DND-41 (cell line): ENCODE measurements at places on chromosomes 7 and 10.

DNA sequence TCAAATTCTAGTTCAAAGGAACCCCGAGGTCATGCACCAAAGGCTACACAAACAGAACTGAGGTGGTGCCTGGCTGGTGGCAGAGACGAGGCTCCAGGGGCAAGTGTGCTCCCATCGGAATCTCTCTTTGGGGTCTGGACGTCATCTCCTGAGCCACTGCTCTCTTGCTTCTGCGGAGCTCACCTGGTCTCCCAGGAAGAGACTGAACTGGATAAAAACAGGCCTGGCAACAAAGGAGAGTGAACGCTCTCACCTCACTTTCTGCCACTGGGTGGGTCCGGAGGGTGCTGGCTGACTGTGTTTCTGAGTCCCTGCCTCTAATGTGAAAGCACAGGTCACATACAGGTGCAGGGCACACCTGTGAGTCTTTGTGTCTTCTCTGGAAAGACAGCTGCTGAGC, 22.4 kb downstream of the VIPR2 start:
- H3K27ac ChIP-seq, result no peak overlapping the region
- no peak overlapping the region for H3K4me3 ChIP-seq
- peaks cover 71% of the 10 kb centered on the region for H3K36me3 ChIP-seq
- no peaks in the 10 kb centered on the region for H3K4me1 ChIP-seq
- no peaks in the 10 kb centered on the region for H3K27me3 ChIP-seq

DNA sequence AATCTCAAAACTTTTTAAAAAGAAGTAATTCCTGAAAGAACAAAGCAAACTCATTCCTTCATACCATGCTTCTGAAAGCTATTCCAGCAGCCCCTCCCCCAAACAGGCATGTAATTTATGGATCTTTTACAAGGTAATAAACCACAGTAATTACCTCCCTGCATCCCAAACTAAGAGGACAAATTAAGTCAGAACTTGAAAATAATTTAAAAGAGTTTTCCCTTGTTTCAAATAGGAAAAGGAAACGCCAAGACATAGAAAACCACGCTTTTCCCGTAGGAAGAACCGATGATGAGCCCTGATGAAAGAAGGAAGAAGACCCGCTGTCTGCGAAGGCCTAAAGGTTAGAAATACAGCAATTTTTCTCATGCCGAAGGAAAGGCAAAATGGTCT, 8.9 kb downstream of the HOXA4 start:
- DNase-seq, result no peak
- H3K27me3 ChIP-seq, result no peaks in the 10 kb centered on the region
- H3K27ac ChIP-seq, result no peak overlapping the region
- no peaks in the 10 kb centered on the region for H3K36me3 ChIP-seq
- H3K4me3 ChIP-seq, result no peak overlapping the region

GRCh38 chr7:83065714-83066113, 97.0 kb downstream of the PCLO start:
- no peak overlapping the region for H3K27ac ChIP-seq
- no peak overlapping the region for H3K4me3 ChIP-seq
- H3K27me3 ChIP-seq, result no peaks in the 10 kb centered on the region
- DNase-seq, result no peak
- H3K36me3 ChIP-seq, result no peaks in the 10 kb centered on the region
- H3K4me1 ChIP-seq, result no peaks in the 10 kb centered on the region

- no peaks in the 10 kb centered on the region for H3K4me1 ChIP-seq
- no peak for DNase-seq
- no peak overlapping the region for H3K4me3 ChIP-seq
- H3K27ac ChIP-seq, result no peak overlapping the region
- H3K27me3 ChIP-seq, result no peaks in the 10 kb centered on the region
These were observed 41.4 kb upstream of the ADO start for GRCh38 chr10:62763155-62763554.

DNA sequence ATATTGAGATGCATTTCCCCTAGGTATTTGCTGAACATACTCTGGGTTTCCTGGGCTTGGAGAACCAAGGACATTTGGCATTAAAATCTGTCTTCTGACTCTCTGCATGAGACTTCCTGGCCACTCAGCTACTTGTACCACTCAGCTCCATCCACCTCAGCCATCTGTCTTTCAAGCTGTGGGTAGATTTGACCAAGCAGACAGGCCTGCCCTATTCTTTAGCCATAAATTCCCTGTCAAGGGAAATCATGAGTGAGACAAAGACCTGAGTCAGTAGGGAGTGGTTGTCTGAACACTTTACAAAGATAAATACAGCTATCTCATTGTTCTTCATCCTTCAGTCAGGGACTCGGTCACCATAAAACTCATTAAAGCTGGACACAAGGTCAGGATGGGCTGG, 399.1 kb downstream of the GPAM start:
- no peak overlapping the region for H3K4me3 ChIP-seq
- DNase-seq, result no peak

GRCh38 chr10:61471491-61471890, 18.3 kb upstream of the TMEM26 start:
- no peaks in the 10 kb centered on the region for H3K4me1 ChIP-seq
- H3K27ac ChIP-seq, result no peak overlapping the region
- no peak overlapping the region for H3K4me3 ChIP-seq

GRCh38 chr10:34780818-34781380, 34.2 kb downstream of the PARD3 start:
- DNase-seq, result peak; percentile 69
- H3K4me1 ChIP-seq, result peaks cover 29% of the 10 kb centered on the region
- peak overlapping the region; percentile 50 for H3K4me3 ChIP-seq

DNA sequence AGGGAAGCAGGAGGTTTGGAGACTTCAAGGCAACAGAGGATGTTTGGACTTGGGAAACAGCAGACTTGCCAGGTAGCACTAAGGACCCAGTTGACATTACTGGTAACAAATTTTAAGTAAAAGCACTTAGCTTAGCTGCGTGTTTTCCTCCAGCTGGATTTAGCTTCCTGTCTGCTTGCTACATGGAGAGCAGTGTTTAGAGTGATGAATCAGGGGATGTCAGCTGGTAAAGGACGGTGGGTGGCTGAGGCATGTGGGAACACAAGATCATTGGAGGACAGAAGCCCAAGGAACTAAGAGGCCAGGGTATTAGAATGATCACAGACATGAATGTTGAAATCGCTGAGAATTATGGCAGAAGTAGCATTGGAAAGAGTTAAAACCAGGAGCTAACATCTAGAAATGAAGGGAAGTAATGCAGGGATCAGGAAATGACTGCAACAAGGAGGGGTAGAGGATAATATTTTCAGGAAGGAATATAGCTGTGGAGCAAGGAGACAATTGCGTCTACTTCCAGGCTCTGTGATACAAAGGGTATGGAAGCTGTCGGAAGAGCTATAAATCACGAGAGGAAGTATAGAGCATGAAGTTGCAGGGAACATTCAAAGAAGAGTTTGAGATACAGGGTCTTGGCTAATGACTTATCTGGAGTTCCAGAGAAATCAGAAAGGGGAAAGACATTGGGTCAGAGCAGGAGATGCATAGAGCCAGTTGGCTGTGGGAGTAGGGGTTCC, 34.4 kb downstream of the CALD1 start:
- no peaks in the 10 kb centered on the region for H3K4me1 ChIP-seq
- peaks cover 3% of the 10 kb centered on the region for H3K27me3 ChIP-seq
- no peaks in the 10 kb centered on the region for H3K36me3 ChIP-seq
- no peak overlapping the region for H3K4me3 ChIP-seq
- DNase-seq, result no peak
- H3K27ac ChIP-seq, result no peak overlapping the region

- no peaks in the 10 kb centered on the region for H3K36me3 ChIP-seq
- H3K4me1 ChIP-seq, result no peaks in the 10 kb centered on the region
- H3K4me3 ChIP-seq, result no peak overlapping the region
These were observed 85.3 kb downstream of the CALN1 start for GRCh38 chr7:72326811-72327210.

GRCh38 chr7:13731643-13732042, 257.8 kb downstream of the ETV1 start:
- no peaks in the 10 kb centered on the region for H3K36me3 ChIP-seq
- H3K27me3 ChIP-seq, result no peaks in the 10 kb centered on the region
- no peaks in the 10 kb centered on the region for H3K4me1 ChIP-seq
- H3K4me3 ChIP-seq, result no peak overlapping the region
- DNase-seq, result no peak

GRCh38 chr7:66720561-66720960, 20.0 kb upstream of the RABGEF1 start:
- H3K4me3 ChIP-seq, result no peak overlapping the region
- H3K4me1 ChIP-seq, result no peaks in the 10 kb centered on the region
- DNase-seq, result no peak
- no peaks in the 10 kb centered on the region for H3K27me3 ChIP-seq
- no peak overlapping the region for H3K27ac ChIP-seq

- H3K4me3 ChIP-seq, result no peak overlapping the region
- no peaks in the 10 kb centered on the region for H3K36me3 ChIP-seq
- no peaks in the 10 kb centered on the region for H3K27me3 ChIP-seq
- DNase-seq, result no peak
- no peak overlapping the region for H3K27ac ChIP-seq
- peaks cover 6% of the 10 kb centered on the region for H3K4me1 ChIP-seq
These were observed 72.4 kb upstream of the LRRC4 start for GRCh38 chr7:128103498-128104107.

DNA sequence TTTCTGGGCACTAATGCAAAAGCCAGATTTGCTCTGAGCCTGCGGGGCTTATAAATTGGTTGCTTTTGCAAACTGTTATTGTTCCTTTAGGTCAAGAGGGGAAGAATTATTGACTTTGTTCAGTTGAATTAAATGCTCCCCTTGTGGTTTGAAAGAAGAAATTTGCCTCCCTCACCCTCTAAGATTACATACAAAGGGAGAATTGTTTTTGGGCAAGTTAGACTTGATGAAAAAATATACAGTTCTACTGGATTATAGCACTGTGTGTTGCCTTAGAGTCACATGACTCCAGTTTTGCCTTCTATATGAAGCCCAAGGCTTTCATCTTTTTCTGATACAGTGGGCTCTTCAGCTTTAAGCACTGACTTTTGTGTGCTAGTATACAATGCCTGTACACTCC, 1265.8 kb upstream of the LRRTM3 start:
- no peak overlapping the region for H3K4me3 ChIP-seq
- no peak overlapping the region for H3K27ac ChIP-seq
- DNase-seq, result no peak
- no peaks in the 10 kb centered on the region for H3K27me3 ChIP-seq

DNA sequence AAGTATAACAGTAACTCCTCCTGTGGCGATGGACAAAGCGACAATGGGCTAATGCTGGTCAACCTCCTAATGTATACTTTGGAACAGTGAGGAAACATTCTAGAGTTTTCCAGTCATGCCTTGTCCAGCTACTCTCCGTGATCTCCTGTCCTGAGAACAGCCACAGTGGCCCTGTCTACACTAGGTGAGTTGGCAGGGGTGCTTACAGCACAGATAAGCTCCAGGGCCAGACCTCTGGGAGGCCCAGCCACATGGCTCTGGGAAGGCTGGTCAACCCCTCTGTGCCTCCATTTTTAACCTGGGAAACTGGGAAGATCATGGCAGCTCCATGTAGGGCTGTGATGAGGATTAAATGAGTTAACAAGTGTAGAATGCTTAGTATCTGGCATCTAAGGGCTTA, 57.0 kb downstream of the CLEC2L start:
- no peaks in the 10 kb centered on the region for H3K27me3 ChIP-seq
- no peaks in the 10 kb centered on the region for H3K4me1 ChIP-seq
- no peak overlapping the region for H3K4me3 ChIP-seq

- peak overlapping the region; percentile 34; the same call in 1 of the 2 replicates for H3K4me3 ChIP-seq
- DNase-seq, result no peak
- no peaks in the 10 kb centered on the region for H3K27me3 ChIP-seq
- H3K4me1 ChIP-seq, result peaks cover 18% of the 10 kb centered on the region
- peak overlapping the region; percentile 73 for H3K27ac ChIP-seq
- peaks cover 37% of the 10 kb centered on the region for H3K36me3 ChIP-seq
These were observed 928 bp downstream of the COMTD1 start for GRCh38 chr10:75234683-75235374.

DNA sequence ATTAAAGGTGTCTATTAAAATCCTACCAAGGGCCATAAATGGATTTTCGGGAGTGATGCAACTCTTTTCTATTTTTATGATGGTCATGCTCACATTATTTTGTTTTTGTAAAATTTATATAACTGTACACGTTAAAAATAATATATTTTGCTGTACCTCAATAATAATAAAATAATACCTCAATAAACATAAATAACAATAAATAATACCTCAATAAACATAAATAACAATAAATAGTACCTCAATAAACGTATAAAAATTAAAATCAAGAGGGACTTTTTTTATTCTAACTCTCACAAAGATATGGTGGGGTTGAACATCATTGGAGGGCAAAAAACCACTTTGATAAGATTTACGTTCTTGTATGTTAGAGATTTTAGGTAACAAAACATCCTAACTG, 1189.6 kb upstream of the CELF2 start:
- H3K4me3 ChIP-seq, result no peak overlapping the region
- no peaks in the 10 kb centered on the region for H3K27me3 ChIP-seq
- no peak overlapping the region for H3K27ac ChIP-seq
- H3K36me3 ChIP-seq, result no peaks in the 10 kb centered on the region

DNA sequence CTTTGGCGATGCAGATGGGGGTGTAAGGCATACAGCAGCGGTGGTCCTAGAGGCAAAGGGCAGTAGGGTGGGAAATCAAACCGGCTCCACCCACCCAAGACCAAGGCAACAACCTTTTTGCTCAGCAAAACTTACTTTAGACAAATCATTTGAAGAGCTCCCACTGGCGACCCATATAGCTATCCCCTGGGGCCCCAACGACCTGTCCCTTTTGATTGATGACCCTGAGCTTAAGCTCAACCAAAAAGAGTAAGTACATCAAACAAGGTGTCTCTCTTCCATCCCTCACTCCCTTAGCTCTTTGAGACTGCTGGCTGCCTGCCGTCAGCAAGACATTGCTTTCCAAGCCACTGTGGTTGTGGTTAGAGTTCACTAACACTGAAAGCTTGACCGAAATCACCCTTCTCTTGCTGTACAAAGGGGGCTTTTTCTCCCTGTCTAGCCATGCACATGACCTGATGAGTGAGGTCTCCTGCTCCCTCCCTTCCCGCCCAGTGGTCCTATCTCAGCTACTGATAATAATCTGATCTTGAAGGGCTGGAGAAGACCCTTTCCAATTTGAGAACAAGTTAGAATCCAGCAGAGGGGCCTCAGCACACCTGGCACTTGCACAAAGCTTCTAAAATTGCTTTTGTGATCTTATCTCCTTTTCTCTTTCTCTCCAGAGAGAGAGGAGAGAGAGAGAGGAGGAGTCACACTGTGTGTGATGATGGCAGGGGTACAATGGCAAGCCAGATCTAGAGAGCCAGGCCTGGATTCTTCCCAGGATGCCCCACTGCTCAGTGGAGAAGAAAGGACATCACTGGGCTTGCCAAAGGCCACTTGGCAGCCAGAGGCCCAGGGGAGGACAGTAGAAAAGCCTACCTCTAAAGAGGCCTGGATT, 42.2 kb downstream of the XPNPEP1 start:
- no peak overlapping the region for H3K4me3 ChIP-seq
- no peak for DNase-seq
- H3K4me1 ChIP-seq, result no peaks in the 10 kb centered on the region
- H3K27me3 ChIP-seq, result no peaks in the 10 kb centered on the region
- H3K36me3 ChIP-seq, result peaks cover 80% of the 10 kb centered on the region
- H3K27ac ChIP-seq, result no peak overlapping the region

- no peaks in the 10 kb centered on the region for H3K27me3 ChIP-seq
- H3K27ac ChIP-seq, result no peak overlapping the region
- no peak for DNase-seq
These were observed 224.9 kb upstream of the TMEM229A start for GRCh38 chr7:124257638-124258308.

GRCh38 chr10:95260909-95261552, 29.8 kb downstream of the PDLIM1 start:
- H3K4me3 ChIP-seq, result no peak overlapping the region
- H3K27me3 ChIP-seq, result peaks cover 11% of the 10 kb centered on the region
- DNase-seq, result no peak
- no peak overlapping the region for H3K27ac ChIP-seq
- no peaks in the 10 kb centered on the region for H3K36me3 ChIP-seq
- no peaks in the 10 kb centered on the region for H3K4me1 ChIP-seq

- no peak overlapping the region for H3K4me3 ChIP-seq
- DNase-seq, result no peak
- H3K27me3 ChIP-seq, result no peaks in the 10 kb centered on the region
- no peak overlapping the region for H3K27ac ChIP-seq
These were observed 117.2 kb downstream of the PIP4K2A start for GRCh38 chr10:22597138-22597537.
